ENCODE measurements at places on chromosomes 12 and 14. TPM values are rescaled to one million over a fixed set of nuclear protein-coding genes. Genes with fewer than 3 reads are reported as not detected.

MYF5 gene
- not detected for total RNA-seq

CHPT1 gene
- total RNA-seq, result 59.0 TPM

B4GALNT3 gene
- total RNA-seq, result 0.13 TPM

RHEBL1 gene
- 0.59 TPM for total RNA-seq
